ENCODE measurements at places on chromosomes 13 and 19.

DNA sequence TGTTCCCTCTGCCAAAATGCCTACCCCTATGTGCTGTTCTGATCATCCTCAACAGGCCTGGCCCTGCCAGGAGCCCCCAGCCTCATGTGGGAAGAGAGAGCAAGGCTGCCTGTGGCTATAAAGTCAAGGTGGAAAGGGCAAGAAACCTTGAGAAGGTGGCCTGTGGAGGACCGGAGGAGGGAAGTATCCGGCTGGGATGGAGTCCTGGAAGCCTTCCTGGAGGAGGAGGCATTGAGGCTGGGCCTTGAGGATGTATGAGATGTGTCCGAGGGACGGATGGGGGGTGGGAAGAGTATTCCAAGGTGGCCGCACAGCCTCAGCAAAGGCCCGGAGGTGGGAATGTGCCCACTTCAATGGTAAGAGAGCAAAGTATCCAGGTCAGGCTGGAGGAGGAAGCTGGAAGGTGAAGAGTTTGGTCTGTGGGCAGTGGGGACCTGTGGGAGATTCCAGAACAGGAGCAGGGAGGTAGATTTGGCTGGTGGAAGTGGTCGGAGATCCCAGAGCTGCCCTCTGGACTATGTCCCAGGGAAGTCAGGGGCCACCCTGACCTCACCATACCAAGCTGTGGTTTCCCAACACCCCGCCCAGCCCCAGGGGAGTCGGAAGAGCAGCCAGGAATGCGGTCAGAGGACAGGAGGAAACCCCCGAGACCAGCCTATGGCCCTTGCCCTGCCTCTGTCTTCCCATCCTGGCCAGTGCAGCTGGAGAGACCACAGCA is 3.0 kb upstream of the PLIN4 start:
- DNase-seq: no peak

- DNase-seq: no peak
Measured at GRCh38 chr19:31533114-31533513, 183.9 kb upstream of the TSHZ3 start.

- no peak for DNase-seq
Measured at GRCh38 chr19:7188698-7189629, 105.2 kb downstream of the INSR start.

DNA sequence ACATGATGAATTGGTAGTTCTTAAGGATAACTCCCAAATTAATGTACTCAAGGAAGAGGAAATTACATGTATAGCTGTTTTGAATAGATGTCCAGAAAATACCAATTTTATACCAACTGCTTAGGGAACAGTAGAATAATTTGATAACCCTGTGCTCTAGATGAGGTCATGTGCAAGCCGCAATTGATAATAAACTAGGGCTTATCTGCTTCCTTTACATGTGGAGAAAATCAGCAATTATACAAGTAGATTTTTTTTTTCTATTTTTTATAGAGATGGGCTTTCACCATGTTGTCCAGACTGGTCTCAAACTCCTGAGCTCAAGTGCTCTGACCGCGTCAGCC is 9.3 kb downstream of the TPT1 start:
- DNase-seq: no peak

DNA sequence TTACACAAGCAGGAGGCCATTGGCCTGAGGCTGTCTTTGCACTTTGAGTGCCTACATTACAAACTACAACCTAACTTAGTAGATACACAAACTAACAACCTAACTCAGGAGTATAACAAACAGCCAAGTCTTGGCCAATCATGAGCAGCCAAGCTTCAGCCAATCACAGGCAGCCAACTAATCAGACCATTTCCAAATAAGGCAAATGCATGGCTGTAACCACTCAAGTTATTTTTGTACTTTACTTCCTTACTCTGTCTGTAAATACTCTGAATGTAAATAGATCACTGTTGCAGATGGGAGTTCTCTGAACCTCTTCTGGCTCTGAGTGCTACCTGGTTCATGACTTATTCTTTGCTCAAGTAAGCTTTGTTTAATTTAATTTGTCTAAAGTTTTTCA is 748.1 kb upstream of the SGCG start:
- no peak for DNase-seq

DNA sequence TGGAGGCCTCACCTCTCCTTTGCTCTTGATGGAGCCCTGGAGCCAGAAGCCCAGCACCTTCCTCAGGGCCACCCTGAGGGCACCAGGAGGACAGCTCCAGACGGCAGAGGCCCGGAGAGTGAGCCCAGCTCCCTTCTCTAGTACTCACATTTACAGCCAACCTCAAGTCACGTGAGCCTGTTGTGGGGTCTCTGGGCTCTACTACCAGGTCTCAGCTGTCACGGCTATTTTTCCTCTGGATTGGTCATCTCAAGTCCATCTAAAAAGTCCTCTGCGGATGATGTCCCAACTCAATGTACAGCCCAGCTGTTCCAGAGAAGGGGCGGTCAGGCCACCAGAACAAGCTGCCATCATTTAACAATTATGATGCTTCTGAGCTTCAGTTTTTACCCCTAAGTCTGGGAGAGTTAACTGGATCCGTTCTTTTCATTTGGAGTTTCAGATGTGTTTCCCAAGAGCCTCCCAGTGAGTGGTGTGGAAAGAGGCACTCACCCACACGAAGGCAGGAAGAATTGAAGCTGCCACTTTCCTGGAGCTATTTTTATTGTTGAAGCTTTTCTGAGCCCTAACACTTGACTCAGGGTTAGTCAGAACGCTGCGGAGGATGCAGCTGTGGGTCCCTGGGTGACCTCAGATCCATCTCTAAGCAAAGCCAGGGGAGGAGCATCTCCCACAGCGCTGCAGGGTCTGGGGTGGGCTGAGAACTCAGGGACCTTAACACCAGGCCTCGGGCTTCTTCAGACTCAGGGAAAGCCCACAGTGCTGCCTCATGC is 143.5 kb upstream of the UBL3 start:
- peak; percentile 6 for DNase-seq

- DNase-seq: no peak
Measured at GRCh38 chr13:46621133-46621532, 68.2 kb downstream of the LRCH1 start.

DNA sequence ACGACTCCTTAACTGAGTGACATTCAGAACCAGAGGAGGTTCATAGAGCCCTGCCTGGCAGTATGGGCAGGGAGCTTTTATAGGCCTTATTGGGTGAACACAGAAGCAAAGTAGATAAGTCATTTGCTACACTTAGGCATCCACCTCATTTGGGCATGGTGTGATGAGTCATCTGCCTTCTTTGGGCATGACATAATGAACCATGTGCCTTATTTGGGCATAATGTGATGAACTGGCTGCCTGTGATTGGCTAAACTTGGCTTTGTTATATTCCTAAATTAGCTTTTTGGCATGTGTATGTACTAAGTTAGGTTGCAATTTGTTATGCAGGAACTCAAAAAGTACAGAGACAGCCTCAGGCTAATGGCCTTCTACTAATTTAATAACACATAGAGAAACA is 2210.2 kb upstream of the PCDH20 start:
- DNase-seq: no peak

- DNase-seq: no peak
Measured at GRCh38 chr13:79992111-79992510, 348.8 kb downstream of the SPRY2 start.

- DNase-seq: no peak
Measured at GRCh38 chr13:111893071-111893606, 173.8 kb upstream of the SOX1 start.

DNA sequence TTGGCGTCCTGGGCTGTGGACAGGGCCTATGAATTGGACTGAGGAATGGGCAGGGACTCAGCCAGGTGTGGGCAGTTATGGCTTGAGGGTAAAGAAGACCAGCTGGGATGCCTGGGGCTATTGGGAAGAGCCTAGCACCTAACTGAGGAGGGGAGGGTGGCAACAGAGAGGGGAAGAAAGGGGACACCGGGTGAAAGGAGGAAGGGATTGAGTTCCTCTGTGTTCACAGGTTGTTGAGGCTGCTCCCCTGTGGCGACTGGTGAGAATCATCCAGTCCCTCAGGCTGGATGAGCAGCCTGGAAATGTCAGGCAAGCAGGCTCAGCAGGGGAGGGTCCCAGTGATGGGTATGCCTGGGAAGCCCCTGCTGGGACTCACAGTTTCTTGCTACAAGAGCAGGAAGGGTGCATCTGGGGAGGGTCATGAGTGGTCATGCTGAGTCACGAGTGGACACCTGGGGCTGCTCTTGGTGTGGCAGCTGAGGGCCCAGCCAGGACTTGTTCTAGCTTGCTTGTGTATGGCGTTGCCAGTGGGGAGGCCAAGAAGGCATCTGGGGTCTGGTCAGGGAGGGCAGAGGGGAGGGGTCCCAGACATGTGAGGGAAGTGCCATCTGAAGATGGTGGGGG is 1.4 kb downstream of the ZNF324 start:
- DNase-seq: no peak

GRCh38 chr13:108734676-108735075 is 105.3 kb downstream of the MYO16 start:
- no peak for DNase-seq

GRCh38 chr19:14112051-14112808 is 5.3 kb downstream of the PRKACA start:
- DNase-seq: no peak

DNA sequence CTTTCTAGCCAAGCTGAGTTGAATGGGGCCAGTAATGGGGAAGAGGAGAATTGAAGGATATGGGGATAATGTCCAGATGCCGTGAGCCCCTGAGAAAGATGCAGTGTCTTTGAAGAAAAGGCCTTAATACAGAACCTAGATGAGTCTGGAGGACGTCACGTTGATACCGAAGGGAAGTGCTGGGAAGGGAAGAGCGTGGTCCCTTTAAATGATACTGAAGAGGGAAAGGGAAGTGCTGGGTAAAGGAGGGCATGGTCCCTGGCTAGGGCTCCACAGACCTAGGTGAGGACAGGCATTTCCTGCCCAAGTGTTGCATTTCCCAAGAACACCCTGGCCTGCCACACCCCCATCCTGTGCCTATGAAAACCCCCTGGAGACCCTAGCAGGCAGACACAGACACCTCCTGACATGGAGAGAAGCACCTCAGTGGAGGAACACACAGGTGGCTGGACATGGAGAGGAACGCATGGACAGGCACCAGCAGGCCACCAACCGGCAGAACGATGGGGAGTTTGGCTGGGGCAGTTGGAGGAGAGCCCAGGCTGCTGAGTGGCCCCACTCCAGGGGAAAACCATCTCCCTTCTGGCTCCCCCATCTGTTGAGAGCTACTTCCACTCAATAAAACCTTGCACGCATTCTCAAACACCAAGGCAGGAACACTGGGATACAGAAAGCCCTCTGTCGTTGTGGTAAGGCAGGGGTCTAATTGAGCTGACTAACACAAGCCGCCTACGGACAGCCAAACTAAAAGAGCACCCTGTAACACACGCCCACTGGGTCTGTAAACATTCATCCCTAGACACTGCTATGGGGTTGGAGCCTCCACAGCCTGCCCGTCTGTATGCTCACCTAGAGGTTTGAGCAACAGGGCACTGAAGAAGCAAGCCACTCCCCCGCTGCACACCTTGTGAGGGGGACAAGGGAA is 34.9 kb upstream of the POMP start:
- DNase-seq: no peak

DNA sequence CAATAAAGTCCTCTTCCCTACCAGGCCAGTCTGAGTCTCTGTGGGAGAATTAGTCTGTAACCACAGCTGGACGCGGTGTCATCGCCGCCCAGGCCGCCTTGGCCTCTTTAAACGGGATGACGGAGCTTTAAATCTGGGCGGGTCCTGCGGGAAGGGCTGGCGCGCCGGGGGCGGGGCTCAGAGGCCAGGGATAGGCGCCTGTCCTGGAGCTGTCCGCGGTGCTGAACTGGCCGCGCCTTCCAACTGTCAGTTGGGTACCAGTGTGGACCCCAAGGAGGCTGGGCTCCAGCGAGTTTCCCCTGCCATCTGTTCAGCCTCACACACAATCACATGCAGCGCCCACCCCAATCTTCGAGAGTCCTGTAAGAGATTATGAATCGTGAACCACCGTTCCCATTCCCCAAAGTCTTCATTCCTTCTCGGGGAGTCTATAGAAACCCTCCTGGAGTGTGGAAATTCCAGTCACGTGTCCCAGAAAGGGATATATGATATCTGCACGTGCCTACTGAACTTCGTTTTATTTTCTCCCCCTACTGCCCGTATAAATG is 11.5 kb downstream of the APLP1 start:
- peak; percentile 88 for DNase-seq

GRCh38 chr13:112343591-112343990 is 32.6 kb upstream of the SPACA7 start:
- DNase-seq: no peak

DNA sequence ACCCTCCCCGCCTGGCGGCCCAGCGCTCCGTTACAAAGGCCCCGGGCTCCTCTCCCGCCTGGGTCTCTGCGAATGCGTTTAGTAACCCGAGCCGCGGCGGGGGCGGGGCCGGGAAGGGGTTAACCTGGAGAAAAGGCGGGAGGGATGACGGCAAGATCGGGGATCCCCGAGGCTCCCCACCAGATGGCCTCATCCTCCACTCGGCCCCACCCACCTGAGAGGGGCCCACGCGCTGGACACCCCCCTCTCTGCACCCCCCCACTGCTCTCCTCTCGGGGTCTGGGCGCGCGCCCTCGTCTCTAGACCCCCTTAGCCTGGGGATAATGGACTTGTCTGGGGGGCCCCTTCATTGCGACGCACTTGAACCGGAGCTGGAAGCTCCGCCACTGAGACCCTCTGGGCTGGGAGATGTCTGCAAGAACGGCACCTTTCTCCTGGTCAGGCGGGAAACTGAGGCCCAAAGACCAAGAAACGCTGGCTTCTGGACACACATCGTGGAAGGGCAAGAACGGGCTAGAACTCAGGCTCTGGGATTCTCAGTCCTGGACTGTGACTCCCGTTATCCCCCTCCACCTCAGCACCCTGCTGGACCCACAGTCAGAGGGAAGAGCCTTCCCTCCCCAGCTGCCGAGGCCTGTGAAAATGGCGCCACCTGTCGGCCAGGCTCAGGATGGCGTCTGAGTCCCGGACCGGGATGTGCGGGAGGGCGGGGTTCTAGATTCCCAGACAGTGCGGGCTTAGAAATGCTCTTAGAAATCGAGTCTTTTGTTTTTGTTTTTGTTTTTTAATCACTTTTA is 2.9 kb upstream of the LTBP4 start:
- DNase-seq: peak; percentile 69

DNA sequence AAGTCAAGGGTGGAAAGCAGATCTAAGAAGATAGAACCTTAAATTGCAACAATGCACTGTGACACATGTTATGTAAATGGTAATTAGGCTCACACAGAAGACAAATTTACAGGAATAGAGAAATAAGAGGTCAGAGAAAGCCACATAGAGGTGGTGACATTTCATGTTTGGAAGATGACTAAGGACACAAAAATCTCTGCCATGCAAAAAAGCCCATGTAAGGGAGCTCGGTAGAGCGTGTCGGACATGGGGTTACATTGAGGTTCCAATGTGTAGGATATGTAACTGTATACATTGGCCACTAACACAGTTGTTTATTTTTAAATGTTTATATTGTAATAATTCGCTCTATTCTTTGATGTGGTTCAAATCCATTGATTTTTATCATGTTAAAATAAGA is 33.7 kb downstream of the SUGT1 start:
- DNase-seq: no peak

- DNase-seq: no peak
Measured at GRCh38 chr13:39401046-39401705, 201.8 kb downstream of the LHFPL6 start.

DNA sequence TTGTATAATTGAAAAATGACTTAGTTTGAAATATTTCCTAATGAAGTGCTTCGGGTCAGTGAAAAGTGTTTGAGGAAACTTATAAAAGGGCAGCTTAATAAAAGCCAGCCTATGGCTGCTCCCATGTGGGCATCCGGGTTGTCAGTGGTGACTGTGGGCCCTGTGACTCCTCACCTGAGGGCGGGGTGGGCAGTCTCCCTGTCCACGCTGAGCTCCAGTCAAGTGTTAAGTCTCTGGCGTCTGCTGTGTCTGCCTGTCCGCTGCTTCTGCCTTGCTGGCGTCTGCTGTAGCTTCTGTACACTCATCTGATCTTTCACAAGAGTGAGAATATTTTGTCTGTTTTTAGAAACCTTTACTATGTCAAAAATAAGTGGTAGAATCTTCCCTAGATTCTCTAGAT is 7.1 kb downstream of the LAMP1 start:
- DNase-seq: no peak

Data from amniotic stem cell (primary cell).